GM06990 (cell line): ENCODE measurements at places on chromosomes 12 and 14.

- DNase-seq = no peak
These were observed 113.0 kb downstream of the PLEKHA5 start for GRCh38 chr12:19242581-19242980.

- DNase-seq = peak; percentile 18
These were observed 57.9 kb upstream of the FICD start for GRCh38 chr12:108457006-108457733.

GRCh38 chr12:34354239-34355200 is 332.2 kb downstream of the ALG10 start:
- no peak for DNase-seq

GRCh38 chr14:21084998-21085853 is 13.2 kb downstream of the ZNF219 start:
- DNase-seq = no peak

- peak; percentile 22 for DNase-seq
These were observed 23.7 kb upstream of the DHRS4 start for GRCh38 chr14:23929822-23930294.

DNA sequence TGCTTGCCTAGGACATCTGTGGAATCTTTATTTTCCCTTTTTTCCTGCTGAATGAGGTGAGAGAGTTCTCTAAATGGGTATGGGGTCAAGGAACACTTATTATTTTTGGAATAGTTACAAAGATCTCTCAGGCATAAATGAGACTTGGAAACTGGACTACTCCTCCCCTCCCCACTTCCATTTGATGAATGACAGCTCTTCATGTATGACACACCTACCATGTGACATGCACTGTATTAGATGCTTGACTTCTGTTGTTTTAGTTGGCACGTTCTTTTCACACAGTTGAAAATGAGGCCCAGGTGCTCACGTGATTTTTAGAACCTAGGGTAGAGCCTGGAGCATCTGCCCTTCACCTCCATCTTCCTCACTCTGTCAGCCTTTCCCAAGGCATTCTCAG is 62.4 kb downstream of the VCPKMT start:
- no peak for DNase-seq

- no peak for DNase-seq
These were observed 173.1 kb downstream of the FLRT2 start for GRCh38 chr14:85702997-85703396.

DNA sequence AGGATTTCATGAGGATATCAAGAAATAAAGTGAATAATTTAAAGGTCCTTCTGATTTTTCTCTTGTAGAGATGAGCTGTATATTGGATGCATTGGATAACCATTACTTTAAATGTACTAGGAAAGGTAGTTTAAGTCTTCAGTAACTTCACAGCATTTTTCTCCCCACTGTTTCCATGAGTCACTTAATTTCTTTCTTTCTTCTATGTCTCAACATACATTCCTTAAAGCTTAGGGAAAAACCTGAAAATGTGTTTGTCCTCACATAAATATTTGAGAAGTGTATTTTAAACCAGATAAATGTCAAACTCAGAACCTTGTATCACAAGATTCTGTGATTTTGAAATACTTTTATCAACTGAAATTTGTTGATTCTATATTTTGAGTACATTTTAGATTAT is 1970.2 kb upstream of the FLRT2 start:
- no peak for DNase-seq

DNA sequence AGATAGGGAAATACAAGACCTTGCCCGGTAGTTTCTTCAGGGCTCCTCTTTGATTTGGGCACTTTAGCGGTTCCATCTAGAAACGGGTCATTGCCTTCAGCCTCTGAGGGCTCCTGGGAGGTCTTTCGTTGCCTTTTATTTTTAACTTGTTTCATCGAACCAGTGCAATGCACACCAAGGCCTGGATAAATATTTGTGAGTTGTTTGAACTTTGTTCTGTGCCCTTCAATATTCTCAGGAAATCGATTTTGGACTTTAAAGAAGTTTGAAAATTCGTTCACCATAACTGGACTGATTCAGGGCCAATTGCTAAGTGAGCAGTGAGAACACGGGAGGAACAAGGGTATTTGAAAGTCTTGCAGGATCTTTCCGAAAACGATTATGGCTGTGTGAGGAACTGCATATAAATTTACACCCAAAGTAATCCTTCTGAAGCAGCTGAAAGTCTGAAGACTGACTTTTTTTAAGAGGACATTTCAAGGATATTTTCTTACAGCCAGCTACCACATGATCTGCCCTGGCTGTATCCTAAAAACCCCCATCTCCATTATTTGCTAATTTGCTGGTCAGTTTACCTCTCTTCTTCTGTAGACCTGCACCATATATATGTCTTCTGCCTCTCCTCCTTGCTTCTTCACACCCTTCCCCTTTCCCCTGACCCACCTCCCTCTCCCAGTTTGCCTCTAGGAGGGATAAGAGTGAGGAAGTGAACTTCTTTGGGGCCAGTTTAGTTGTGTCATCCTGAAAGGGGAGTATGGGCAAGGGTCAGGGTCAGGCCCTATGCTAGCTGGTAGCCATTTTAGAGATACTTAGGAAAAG is 8.0 kb downstream of the DUSP6 start:
- DNase-seq = no peak

GRCh38 chr14:71574976-71575375 is 357.3 kb upstream of the RGS6 start:
- DNase-seq = no peak
